ENCODE measurements at places on chromosomes 4 and X.

DNA sequence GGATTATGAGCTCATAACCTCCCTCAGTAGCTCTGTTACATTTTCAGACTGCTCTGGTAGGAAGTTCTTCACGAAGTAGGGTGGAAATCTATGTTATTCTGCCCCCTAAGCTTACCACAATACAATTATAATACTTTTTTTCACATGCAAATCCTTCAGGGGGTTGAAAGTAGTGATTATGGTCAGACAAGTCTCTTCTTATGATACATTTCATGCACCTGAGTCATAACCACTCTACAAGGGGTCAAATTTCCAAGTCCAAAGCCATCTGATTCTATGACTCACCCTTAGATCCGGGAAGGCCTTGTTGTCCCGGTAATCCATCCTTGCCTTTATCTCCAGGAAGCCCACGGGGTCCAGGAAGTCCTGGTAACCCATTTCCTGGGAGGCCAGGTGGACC lies 95.2 kb downstream of the ATG4A start:
- no peak for DNase-seq

- no peak for DNase-seq
Observed at GRCh38 chr4:137310166-137310565, 222.1 kb downstream of the PCDH18 start.

- peak; percentile 19 for DNase-seq
Observed at GRCh38 chr4:38154681-38155588, 194.7 kb downstream of the PTTG2 start.

- peak; percentile 81 for DNase-seq
Observed at GRCh38 chr4:139950568-139950967, 203.4 kb downstream of the MAML3 start.
